Activated CD8-positive, alpha-beta memory T cell treated with anti-CD3 and anti-CD28 coated beads, Interleukin-2, amount 50 U/mL, for 48 hours (primary cell): ENCODE measurements at places on chromosomes 7 and 10.

DNA sequence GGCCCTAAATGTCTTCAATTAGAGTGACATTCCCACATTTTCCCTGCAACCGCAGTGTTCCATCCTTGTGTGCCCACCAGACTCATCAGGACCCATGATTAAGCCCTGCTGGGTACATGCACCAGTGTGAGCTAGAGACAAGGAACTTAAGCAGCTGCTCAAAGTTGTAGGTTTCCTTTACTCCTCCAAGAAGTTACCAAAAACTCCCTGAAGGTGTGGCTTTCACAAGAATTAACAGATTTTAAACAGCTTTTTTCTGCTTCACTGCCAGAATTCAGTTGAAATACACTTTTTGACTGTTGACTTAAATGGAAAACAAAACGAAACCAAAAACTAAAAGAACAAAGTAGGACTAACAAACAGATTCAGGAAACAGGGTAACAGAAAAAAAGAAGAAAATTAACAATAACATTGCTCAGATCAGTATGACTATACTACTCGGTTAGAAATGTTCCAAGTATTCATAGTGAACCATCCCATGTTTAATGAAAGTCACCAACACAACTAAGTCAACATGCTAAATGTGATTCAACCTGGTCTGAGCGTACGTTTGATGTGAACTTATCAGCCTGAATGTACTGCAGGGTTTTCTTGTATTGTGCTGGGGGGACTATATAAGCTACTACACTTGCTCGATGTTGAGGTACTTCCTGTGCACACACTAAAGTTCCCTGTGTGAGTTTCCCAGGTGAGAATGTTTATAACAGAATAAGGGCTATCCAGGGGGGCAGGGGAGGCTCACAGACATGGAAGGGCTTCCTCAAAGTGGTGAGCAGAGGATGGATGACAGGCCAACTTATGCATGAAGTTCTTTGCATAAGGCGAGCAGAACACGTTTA is 22.2 kb downstream of the SLC37A3 start:
- no peak for DNase-seq

- DNase-seq, result no peak
Measured at GRCh38 chr10:128493811-128494210, 367.6 kb upstream of the MKI67 start.

DNA sequence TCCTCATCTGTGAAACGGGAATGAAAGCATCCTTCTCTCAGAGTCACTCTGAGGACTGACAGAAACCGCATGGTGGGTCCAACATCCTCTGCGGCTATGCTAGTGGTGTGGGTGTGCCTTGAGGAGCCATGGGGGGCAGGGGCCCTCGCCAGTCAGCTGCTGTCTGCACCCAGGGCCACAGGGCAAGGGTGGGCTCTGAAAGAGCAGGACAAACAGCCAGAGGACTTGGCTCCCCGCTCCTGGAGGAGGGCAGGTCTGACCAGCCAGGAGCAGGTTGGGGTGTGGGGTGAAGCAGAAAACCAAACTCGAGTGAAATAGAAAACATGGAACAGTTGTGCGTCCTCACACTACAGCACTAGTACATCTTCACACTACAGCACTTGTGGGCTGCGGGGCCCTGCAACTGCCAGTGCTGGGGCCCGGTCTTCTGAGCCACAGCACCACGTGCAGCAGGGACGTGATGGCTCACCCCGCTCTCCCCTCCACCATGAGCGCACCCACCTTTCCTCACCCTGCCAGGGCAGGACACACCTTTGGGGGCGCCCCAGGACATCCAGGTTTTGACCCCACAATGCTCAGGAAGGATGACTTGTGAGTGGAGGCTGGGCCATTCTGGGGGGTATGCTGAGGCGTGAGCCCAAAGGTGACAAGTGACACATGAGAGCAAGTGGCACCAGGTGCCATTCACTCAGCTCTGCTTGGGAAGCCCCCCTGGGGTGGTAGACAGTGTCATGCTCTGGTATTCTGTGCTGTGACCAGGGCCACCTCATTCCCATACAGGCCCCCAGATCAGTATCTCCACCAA is 96.1 kb upstream of the RET start:
- DNase-seq, result peak; percentile 41

DNA sequence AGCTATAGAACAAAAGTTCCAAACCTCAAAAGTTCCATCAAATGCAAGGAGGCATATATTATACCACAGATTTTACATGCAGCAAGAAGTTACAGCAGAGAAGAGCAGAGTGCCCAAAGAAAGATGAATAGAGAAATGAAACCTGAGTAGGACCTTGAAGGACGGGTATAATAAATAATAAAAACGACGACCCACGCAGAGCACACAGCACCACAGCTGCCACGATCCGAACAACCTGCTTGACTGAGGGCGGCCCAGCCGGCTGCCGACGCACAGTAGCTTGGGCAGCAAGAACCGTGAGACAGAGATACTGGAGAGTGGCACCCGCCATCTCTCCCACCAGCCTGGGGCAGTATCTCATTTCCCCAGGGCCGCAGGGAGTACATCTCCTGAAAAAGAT is 79.0 kb downstream of the HIPK2 start:
- DNase-seq, result no peak

DNA sequence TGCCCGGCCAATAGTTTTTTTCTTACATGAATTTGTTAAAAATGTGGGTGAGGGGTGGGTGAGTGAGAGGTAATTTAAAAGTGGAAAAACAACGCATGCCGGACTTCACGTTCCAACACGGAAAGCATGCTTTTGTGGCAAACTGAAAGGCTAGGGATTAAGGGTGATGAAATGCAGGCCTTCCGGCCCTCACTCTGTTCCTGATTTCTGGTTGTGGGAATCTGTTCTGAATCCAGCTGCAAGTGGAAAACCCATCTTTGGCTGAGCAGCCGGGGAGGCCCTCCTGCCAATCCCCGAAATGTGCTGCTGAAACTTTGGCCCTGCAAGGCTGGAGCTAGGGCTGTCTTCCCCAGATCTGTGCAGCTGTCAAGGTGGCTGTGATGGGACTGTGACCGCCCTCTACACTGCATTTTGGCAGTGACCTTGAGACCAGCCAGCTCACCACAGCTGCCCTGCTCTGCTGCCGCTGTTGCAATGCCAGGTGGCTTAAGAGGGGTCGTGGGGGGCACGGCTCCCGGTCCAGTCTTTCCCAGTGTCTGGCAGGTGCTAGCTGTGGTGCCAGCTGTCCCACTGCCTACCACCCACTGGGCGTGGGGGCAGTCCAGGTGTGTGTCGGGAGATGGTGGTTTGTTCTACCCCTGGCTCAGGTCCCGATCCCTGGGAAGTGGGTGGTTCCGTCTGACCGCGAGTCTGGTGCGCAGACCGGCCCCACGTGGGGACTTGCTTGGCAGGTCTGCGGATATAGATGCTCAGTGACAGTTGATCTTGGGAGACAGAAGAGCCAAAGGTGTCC is 39.0 kb downstream of the TET1 start:
- no peak for DNase-seq

GRCh38 chr7:44379366-44380188 is 54.2 kb upstream of the CAMK2B start:
- no peak for DNase-seq

GRCh38 chr7:41504214-41504980 is 198.5 kb downstream of the INHBA start:
- DNase-seq, result no peak
